ENCODE measurements at places on chromosomes 7 and 10.

DNA sequence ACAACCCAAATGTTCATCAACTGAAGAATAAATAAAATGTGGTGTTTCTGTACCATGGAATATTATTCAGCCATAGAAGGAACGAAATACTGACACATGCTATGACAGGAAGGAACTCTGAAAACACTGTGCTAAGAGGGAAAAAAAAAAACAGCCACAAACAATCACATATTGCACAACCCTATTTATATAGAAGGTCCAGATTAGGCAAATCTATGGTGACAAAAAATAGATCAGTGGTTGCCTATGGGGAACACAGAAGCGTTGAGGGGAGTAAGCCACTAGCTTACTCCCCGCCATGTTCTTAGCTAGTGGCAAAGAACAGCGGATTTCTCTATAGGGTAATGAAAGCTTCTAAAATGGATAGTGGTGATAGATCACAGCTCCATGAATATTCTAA is 198.4 kb downstream of the TPST1 start:
- DNase-seq: no peak

- DNase-seq: no peak
These were observed 42.9 kb upstream of the ST7 start for GRCh38 chr7:116910383-116910782.

- peak; percentile 35 for DNase-seq
These were observed 513 bp downstream of the ODAD2 start for GRCh38 chr10:27998178-27998953.

DNA sequence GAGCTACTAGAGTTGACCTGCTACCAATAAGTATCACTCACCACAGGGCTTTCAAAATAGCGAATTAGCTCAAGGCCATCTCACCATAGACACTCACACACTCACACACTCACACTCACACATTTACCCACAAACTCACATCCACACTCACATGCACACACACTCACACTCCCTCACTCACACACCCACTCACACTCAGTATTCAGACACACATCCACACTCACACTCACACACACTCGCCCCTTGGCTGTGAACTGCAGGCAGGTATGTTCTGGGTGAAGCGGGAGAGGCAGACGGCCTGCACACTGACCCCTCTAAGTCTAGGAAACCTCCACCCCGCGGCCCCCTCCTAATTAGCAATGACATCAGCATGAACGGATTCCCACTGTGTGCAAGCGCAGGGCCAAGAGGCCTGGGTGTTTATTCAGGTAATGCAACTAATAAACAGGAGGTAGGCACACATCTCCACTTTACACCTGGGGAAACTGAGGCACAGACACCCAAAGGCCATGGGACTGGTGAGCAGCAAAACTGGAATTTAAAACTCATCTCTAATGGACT is 94.6 kb downstream of the ADARB2 start:
- DNase-seq: no peak

- no peak for DNase-seq
These were observed 15.4 kb upstream of the ZRANB1 start for GRCh38 chr10:124926548-124926947.

DNA sequence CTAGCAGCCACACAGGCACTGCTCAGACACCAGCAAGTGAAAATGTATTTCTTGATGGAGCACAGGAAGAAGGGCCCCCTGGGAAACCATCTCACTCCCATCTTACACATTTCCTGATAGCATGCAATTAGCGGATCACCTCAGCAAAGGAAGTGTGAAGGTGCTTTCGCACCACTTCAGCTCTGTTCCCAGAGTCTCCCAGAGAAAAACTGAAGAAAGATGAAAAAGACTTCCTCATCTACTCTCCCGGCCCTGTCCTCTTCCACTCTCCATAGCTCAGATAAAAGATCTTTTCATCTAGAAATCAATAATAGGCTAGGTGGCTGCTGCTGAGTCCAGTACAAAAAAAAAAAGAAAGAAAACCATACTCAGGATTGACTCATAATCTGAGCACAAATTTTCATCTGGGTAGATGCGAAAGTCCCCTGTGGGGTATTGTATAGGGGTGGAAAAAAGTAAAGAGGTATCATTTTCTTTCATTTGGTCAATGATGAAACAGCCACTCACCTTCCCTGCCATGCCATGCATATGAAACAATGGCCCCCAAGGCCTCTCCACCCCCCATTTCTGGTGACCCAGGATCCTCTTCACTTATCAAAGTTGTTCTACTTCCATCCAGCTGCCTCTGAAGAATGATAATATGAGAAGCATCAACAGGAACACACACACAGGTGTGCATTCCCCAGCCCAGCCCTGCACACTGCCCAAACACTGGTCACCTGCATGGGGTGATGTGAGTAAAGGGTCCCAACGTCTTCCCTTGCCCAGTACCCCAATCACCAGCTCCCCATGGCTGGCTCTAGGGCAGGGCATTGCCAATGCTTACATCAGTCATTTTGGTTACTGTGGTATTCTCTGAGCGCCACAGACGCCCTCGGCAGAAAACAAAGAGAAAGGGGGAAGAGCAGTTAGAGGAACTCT is 48.8 kb upstream of the DGKI start:
- DNase-seq: no peak

GRCh38 chr10:92290076-92290836 is 622 bp downstream of the CPEB3 start:
- DNase-seq: peak; percentile 43

GRCh38 chr10:33419311-33419710 is 84.8 kb upstream of the NRP1 start:
- DNase-seq: no peak

DNA sequence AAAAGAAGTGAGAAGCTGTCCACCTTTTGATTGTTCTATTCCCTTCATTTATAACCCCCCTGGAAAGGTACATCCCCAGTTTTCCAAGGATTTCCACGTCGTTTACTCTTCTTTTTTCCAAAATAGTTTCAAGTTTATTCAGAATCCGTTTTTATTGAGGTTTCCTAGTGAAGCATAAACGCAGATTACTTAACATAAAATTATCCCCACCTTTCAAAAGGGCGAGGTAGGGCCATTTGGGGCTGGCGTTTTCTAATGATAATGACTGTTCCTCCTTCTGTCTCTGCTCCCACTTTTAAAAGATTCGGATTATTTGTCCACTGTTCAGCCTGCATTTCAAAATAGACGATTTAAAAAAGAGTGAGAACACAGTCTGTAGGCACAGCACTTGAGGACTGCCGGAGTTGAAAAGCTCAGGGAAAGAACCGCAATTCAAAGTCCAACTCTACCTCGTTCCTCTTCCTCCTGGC is 165.2 kb upstream of the PPP1R3A start:
- peak; percentile 7 for DNase-seq
